ENCODE measurements at places on chromosomes 2 and 18.

DNA sequence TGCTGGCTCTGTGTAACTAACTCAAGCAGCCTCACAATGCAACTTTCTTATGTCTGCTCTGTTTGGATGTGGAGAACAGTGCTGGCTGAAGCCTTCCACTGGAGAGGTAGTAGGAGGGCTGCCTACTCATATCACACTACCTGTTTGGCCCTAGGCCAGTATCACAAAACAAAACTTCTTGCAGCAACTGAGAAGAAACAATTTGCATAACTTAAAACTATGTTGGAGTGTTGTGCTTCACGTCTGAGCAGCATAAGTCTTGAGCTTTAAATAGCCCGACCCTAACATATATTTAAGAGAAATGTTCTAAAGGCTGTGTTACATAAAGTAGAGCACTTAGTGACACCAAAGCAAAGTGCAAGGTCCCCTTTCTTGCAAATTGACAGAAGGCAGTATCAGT, 204.9 kb upstream of the ACVR2A start:
- no peak for DNase-seq

DNA sequence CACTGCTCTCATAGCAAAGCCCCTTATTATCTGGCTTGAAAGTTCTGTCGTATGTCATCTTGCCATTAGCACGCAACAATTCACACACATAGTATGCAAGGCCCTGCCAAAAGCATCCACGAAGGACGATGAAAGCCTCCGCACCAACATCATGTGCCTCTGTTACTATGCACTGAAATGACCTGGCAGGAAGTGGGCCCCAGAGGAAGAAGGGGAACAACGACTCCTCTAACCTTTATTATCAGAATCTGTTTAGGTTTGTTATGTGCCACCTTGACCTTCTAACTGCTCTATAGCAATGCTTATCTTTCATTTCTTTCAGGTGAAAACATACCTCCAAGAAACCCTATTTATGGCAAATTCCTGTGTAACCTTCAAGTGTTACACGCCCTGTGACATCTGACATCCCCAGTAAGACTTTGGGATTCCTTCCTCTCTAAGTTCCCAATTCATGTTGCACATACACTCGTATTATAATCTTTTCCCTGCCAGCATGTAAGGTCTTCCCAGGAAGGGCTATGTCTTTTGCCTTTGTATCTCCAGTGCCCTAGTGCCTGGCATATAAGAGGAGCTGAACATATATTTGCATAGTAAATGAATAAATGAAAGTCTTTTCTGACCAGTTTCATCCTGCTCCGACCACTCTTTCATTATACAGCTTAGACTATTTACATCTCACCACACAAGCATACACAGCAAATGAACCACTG, 7.0 kb upstream of the NDUFV2 start:
- no peak for DNase-seq

DNA sequence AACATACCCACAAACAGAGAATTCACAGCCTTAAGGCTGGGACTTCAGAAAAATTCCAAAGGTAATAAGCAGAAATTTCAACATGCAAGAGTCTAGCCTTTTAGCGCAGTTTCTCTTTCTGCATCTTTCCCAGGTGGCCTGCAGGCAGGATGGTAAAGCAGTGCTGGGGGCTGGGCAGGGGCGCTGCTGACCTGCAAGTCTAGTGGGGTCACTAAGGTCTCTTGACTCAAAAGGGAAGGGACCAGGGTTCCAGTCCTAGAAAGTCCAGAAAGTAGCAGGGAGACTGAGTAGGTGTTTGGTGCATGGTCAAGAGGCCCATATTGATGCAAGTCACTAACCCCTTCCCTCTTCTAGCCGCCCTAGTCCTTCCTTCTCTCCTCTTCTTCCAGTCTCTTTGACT, 169.2 kb downstream of the TGIF1 start:
- DNase-seq, result no peak

- DNase-seq, result no peak
Observed at GRCh38 chr2:216447293-216447692, 35.0 kb downstream of the SMARCAL1 start.

- no peak for DNase-seq
Observed at GRCh38 chr18:62710417-62710816, 4.9 kb upstream of the PHLPP1 start.

- DNase-seq, result no peak
Observed at GRCh38 chr18:23857756-23858155, 156.8 kb upstream of the TTC39C start.

GRCh38 chr2:19545507-19545906, 187.1 kb upstream of the OSR1 start:
- no peak for DNase-seq

- no peak for DNase-seq
Observed at GRCh38 chr2:173075056-173075780, 428 bp upstream of the MAP3K20 start.

GRCh38 chr18:61921621-61922235, 28.9 kb upstream of the RNF152 start:
- DNase-seq, result no peak

GRCh38 chr2:176514805-176515500, 245.7 kb downstream of the MTX2 start:
- DNase-seq, result no peak

- DNase-seq, result no peak
Observed at GRCh38 chr2:117858336-117858735, 43.8 kb downstream of the DDX18 start.

DNA sequence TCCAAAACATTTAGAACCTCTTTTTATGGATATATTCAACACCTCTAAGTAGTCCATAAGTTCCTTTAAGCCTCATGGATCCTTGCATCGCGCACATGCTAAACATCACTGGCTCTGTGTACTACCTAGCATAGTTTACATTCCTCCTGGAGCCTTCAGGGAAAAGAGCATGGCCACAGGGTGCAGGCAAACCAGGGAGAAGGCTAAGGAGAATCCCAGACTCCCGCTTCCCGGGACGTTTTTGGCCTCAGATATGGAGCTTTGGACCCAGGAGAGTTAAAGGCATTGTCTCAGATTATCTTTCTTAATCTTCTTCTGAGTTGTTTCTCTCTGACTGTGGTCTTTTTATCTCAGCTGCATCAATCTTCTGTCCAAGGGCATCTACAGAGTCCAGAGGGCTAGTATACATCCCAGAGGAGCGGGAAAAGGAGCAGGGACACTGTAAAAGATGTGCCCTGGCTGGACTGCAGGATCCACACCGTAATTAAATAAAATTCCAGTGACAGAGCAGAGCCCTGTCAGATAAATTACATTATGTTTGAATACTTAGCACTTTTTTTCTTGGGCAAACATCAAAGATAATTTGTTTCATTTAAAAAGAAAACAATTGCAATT, 36.9 kb downstream of the RIT2 start:
- no peak for DNase-seq

DNA sequence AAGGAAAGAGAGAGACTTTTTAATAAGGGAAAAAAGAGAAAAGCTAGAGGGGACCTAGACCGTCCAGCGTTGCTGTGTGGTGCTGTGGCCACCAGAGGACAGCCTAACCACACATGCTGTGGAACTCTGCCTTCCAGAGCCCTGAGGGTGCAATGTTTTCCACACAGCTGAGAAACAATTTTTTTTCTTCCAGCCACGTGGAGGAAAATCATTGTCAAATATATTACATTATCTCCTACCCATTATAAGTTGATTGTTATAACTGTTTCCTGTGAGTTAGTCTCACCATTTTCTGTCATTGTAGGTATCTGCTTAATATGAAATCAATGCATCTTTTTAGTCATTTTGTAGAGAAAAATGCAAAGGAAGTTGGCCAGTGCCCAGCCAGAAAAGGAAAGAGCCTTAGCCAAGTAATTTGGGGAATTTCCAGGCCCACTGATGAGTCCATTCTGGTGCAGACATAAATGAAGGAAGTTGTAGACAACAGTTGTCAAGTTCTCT, 5.9 kb upstream of the MRPL19 start:
- DNase-seq, result peak; percentile 11

GRCh38 chr2:148936857-148937450, 61.9 kb downstream of the KIF5C start:
- DNase-seq, result no peak

DNA sequence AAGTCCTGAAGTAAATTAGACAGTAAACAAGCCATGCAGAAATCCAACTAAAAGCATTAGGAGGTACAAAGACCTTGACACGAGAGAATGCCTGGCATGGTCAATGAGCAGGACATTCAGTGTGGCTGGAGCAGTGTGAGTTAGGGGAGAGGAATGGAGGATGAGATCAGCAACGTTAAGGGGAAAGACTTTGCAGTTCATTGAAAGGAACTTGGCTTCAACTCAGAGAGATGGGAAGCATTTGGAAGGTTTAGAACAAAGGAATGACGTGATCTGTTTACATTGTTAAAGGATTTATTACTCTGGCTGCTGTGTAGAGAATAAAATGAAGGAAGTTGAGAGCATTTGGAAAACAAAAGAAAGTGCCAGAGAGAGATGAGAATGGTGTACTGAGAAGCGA, 621.3 kb downstream of the XIRP2 start:
- DNase-seq, result no peak

- DNase-seq, result no peak
Observed at GRCh38 chr2:29731948-29732347, 189.4 kb downstream of the ALK start.

DNA sequence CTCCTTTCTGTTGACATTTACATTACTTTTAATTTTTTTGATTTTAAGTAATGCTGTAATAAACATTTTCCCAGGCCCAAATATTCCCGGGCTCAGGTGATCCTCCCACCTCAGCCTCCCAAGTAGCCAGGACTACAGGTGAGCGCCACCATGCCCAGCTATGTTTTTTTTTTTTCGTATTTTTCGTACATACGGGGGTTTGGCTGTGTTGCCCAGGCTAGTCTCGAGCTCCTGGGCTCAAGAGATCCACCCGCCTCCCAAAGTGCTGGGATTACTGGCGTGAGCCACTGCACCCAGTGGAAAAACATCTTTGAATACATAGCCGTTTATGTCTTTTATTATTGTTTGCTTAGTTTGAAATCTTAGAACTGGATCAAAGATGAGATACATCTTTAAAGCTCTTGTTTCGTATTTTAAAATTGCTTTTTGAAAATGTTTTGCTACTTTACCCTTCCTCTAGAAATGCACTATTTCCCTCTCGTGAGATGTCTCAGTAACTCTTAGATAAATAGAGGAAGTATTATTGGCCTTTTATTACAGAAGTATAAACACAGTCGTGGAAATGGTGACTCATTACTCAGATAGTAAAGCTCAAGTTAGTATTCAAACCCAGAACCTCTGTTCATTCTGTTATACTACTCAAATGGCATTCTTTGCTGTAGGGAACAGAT, 2.4 kb downstream of the SMCHD1 start:
- DNase-seq, result no peak

GRCh38 chr2:207770602-207771404, 1.1 kb upstream of the FZD5 start:
- DNase-seq, result no peak

DNA sequence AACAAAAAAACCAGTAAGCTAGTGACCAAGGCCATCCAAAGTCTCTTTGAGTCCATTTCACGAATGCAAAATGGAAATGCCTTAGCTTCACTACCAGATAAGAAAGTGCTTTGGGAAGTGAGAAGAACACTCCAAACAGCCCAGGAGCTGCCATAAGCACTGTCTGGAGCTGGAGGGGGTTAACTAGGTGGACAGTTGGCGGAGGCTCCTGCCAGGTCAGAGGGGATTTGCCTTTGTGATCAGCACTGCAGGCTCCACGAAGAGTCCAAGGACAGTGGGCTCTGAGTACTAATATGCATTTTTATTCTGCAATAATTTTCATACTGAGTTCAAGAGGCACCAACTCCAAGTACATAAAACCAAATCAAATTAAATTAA, 233.3 kb upstream of the SMAD2 start:
- no peak for DNase-seq

DNA sequence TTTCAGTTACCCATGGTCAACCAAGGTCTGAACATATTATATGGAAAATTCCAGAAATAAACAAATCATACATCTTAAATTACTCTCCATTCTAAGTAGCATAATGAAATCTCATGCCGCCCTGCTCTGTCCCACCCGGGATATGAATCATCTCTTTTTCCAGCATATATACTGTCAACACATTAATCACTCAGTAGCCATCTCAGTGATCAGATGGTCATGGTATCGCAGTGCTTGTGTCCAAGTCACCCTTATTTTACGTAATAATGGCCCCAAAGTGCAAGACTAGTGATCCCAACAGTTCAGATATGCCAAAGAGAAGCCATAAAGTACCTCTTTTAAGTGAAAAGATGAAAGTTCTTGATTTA, 43.8 kb downstream of the OSBPL6 start:
- no peak for DNase-seq

DNA sequence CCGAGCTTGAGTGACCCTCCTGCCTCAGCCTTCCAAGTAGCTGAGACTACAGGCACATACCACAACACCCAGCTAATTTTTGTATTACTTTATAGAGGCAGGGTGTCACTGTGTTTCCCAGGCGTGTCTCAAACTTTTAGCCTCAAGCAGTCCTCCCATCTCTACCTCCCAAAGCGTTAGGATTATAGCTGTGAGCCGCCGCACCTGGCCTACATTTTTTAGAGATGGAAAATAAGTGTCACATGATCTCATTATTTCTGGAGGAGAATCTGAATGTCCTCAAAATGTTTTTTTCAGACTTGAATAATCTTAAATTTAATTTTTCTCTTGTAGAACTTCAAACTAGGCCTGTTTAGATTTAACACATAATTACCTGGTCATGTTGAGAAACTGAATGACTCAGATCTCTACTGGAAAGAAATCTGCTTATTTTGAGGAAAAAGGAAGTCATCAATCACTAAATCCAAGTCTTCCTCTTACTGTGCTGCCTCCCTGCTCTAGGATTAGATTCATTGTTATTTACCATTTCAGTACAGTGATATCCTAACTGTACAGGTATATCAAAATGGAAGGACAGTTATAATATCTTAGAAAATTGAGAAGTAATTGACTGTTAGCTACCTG, 92.4 kb downstream of the COX7A2L start:
- no peak for DNase-seq

- DNase-seq, result no peak
Observed at GRCh38 chr2:60883896-60884295, 2.5 kb downstream of the REL start.

- DNase-seq, result no peak
Observed at GRCh38 chr18:43559507-43559906, 282.2 kb upstream of the SYT4 start.

DNA sequence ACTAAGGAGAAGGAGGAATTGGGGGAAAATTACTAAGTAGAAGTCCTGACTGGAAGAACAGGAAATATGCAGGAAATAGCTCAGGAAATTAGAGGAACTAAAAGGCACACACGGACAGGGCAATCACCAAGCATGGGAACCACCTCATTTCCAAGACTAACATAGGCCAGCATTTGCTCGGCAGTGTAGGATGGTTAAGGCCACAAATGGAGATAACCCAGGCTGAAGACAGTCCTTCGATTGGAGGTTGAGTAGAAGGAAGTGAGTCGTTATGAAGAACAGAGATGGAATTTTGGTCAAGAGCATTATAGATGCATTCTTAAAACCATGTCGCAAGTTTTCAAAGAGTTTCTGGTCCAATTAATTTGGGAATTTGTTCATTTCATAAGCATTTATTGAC, 401.4 kb downstream of the ALK start:
- DNase-seq, result no peak

DNA sequence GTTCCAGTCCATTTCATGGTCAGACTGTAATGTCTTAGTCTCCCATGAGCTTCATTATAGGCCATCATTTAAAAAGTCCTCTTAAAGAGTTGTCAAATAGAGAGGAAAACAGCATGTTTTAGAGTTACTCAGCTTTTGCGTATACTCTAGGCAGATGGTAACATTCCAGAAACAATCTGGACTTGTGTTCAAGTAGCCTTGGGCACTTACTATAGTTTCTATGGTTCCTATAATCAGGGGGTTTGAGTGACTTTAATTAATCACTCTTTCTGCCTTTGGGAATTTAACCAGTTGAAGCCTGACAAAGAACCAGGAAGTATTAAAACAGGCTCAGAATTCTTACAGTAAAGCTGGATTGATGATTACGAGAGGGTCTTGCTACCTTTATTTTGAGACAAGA, 42.1 kb upstream of the SCN7A start:
- no peak for DNase-seq
